ENCODE measurements at places on chromosomes 3 and 15.

- no peak for DNase-seq
These were observed 60.7 kb upstream of the SGO1 start for GRCh38 chr3:20246662-20247061.

- DNase-seq, result no peak
These were observed 44.1 kb downstream of the KLHL25 start for GRCh38 chr15:85750319-85751290.

DNA sequence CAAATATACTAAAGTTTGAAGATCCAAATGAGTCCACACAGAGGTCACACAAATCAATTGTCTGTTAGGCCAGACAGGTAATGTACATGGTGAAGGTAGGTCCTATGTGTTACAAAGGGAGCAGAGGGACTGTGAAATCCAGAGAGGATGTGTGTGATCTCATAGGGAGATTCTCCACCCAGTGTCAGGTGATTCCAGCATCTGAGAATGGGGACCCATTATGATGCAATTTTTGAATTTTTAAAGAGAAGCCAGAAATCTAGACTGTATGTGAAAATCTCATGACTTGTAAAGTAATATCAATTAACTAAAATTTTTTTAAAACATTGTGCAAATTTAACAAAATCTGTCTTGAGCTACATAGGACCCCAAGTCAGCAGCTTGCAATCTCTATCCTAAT lies 58.3 kb upstream of the NEDD4 start:
- no peak for DNase-seq

- no peak for DNase-seq
These were observed 4.1 kb downstream of the FBLN2 start for GRCh38 chr3:13552857-13553652.
